ENCODE measurements at places on chromosomes 5 and 9.

DNA sequence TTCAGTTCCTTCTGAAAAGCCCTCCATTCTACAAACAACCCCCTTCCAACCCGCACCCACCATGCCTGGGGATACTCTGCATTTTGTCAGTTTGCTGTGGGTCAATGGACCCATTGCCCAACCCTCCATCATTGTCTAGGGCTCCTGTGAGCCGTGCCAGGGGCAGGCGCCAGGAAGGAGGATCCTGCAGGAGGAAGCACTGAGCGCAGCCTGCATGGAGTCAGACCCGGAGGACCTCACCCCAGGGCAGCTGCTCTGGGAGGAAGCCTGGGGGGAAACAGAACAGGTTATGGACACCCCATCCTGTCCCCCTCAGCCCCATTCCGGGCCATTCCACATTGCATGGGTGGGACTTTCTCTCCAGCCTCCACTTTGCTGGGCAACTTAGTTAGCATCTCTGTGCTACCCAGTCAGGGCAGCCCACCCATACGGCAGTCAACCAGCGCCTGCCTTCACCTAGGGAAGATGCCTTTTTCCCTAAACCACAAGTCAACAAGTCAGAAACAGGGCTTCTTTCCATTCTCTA is 48.6 kb upstream of the VDAC1 start:
- no peak for DNase-seq

DNA sequence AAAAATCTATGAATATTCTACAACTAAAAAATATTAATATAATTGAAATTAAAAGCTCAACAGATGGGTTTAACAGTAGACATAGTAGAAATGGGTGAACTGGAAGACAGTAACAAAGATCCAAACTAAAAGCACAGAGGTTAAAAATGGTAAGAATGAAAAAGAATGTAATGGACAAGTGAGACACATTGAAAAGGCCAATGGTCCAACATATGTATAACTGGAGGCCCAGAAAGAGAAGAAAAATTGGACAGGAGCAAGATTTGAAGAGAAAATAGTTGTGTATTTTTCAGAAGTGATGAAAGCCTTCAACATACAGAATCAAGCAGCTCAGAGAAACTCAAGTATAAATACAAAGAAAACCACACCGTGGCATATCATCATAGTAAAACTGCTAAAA is 58.6 kb downstream of the PCDHGC5 start:
- DNase-seq = no peak

DNA sequence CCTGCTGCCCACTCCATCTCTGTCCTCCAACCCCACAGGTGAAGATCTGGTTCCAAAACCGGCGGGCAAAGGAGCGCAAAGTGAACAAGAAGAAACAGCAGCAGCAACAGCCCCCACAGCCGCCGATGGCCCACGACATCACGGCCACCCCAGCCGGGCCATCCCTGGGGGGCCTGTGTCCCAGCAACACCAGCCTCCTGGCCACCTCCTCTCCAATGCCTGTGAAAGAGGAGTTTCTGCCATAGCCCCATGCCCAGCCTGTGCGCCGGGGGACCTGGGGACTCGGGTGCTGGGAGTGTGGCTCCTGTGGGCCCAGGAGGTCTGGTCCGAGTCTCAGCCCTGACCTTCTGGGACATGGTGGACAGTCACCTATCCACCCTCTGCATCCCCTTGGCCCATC is 6.4 kb upstream of the SLC6A7 start:
- no peak for DNase-seq

DNA sequence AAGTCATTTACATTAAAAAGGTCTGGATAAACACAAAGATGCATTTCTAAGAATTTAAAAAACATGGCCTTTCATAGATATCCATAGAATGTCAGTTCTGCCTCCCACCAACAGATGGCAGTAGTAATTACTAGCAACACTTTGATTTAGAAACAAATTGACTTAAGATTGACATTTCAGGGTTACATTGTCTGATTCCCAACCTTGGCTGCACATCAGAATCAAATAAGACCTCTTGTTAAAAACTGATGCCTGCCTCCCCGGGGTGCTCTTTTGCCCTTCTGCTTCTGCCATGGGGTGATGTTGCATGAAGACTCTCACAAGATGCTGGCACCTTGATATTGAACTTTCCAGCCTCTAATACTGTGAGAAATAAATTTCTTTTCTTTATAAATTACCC is 146.2 kb upstream of the GPR151 start:
- DNase-seq = no peak

- no peak for DNase-seq
Measured at GRCh38 chr9:65400886-65401285, 115.9 kb upstream of the FOXD4L5 start.

GRCh38 chr5:125981016-125981415 is 442.2 kb upstream of the GRAMD2B start:
- no peak for DNase-seq

DNA sequence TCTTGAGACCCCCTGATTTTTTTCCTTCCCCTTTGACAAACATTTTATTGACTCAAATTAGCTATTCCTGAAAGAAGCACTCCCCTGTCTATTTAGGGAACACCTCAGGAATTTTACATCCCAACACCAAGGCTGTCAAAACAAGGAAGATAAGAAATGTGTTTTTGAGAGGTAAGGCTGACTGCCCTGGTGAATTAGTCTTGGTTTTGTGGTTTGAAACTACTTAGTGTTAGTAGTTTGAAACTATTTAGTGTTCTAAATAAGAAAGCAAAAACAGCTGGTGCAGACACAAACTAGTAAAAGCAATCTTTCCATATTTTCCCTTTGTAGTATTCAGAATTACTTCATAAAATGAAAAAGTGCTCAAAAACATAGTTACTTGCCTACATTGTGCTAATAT is 120.7 kb downstream of the PCSK1 start:
- no peak for DNase-seq

DNA sequence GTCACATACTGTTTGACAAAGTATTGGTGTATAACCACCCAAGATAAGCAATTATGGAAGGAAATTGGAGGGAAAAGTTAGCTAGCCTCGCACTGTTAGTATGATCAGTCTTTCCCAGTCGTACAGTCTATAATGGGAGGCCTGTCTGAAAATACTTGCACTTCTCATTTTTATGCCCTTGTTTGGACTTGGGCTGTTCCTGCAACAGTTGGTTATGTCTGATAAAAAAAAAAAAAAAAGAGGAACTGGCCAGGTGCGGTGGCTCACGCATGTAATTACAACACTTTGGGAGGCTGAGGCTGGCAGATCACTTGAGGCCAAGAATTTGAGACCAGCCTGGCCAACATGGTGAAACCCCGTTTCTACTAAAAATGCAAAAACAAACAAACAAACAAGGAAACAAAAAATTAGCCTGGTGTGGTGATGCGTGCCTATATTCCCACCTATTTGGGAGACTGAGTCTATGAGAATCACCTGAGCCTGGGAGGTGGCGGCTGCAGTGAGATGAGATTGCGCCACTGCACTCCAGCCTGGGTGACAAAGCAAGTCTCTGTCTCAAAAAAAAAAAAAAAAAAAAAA is 58.3 kb upstream of the ANKRD33B start:
- no peak for DNase-seq

GRCh38 chr9:113535756-113536155 is 72.2 kb downstream of the RGS3 start:
- DNase-seq = no peak
